Stimulated activated naive CD8-positive, alpha-beta T cell treated with anti-CD3 and anti-CD28 coated beads, Interleukin-15, Interleukin-2, amounts not matched to agents 100 U/mL and 50 U/mL, for 24 hours (primary cell): ENCODE measurements at places on chromosomes 5 and 9.

- no peak for DNase-seq
Observed at GRCh38 chr5:115583474-115583873, 18.8 kb downstream of the TICAM2 start.

- DNase-seq, result no peak
Observed at GRCh38 chr9:2810420-2811075, 33.3 kb downstream of the PUM3 start.

- DNase-seq, result no peak
Observed at GRCh38 chr5:136296846-136297245, 68.5 kb downstream of the TRPC7 start.

DNA sequence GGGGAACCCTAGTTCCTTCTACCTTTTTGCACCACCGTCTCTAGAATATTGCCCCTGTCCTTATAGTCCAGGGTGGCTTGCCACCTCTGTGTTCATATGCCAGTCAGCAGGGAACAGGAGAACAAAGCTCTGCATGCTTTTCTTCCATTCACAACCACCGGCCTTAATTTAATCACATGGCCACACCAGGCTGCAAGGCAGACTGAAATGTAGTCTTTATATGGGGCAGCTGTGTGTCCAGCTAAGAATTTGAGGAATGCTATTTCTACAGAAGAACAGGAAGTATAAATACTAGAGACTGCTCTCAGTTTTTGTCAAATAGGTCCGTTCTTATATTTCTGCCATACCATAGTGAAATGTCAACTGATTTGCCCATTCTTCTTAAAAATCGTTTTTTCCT, 5.8 kb downstream of the C5orf22 start:
- no peak for DNase-seq

DNA sequence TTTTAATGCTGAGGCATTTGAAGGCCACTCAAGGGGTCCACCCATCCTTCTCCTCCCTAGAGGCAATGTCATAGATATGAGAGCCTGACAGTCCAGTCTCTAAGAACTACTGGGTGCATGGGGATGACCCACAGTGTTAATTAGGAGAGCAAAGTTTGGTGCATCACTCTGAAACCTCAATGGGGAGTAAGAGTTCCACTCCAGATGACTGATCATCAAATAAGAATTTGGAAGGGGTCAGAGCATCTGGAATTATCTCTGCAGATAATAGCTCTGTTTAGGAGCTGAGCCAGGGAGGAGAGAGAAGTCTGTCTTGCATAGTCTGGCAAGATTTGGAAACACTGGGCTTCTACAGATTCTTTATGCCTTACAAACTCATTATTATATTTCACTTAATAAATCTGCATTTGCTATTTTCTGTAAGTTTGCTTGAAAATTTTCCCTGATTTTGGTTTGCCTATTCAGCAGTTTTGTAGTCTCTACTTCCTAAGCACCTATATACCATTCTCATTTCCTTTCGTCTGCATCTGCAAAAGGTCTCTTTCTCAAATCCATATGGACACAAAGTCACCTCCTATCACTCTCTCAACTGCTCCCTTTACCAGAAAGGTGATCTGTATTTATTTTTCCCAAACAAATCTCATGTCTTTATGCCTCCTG, 27.7 kb downstream of the FGF10 start:
- no peak for DNase-seq

DNA sequence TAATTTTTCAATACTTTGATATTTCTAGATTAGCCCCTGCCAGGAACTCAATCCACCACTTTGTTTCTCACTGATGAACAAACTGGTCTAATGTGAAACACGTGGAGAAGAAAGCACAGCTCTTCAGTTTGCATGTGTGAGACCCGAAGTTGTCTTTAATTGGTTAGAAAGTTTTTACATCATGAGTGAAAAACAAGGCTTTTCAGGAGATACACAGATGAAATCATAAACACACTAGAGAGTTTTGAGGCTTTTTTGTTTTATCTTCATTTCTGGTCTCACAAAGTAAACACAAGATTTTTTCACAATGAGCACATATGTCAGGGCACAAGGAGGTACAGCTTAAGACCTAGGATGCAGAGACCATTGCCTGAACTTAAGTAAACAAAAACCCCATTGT, 84.5 kb upstream of the MOCS2 start:
- DNase-seq, result no peak

GRCh38 chr5:67015541-67016191, 180.9 kb downstream of the CD180 start:
- no peak for DNase-seq

DNA sequence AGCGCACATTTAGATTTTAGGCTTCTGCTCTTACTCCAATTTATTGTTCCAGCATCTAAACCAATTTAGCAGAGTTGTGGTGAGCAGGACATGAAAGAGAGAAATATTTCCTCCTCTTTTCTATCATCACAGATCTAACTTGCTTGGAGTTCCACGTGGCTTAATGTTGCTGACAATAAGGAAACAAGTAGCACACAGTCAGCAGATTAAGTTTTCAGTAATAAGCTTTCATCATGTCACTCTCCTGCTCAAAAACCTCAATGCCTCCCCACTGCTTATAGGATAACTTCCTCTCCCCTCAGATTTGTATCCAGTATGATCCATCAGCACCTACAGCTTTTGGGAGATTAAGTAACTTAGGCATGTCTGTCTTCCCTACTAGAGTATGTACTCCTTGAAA, 10.4 kb upstream of the SSBP2 start:
- DNase-seq, result no peak

- no peak for DNase-seq
Observed at GRCh38 chr5:153831973-153832372, 206.7 kb downstream of the FAM114A2 start.

- DNase-seq, result no peak
Observed at GRCh38 chr5:20656262-20656661, 668.3 kb upstream of the CDH18 start.

- DNase-seq, result no peak
Observed at GRCh38 chr5:168303393-168304025, 12.1 kb downstream of the WWC1 start.

DNA sequence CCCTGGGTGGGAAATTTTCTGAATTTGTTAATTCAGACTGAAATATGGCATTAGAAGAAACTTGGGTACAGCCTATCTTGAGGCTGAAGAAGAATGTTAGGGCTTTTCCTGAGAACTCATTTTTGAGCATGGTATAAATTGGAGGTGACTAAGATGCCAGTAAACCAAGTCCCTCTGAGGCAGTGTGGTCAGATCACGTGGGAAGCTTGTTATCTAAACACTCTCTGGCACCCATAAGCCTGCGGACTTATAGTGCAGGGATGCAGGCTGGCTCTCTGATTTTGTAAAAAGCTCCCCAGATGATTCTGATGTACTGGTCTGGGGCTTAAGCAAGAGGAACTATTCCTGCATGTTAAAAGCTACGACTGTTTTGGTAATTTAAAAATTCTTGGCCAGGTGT, 34.3 kb downstream of the MTMR12 start:
- DNase-seq, result no peak

- no peak for DNase-seq
Observed at GRCh38 chr9:21682981-21683380, 119.5 kb upstream of the MTAP start.

GRCh38 chr9:26750162-26750561, 142.4 kb downstream of the CAAP1 start:
- no peak for DNase-seq
